ENCODE measurements at places on chromosomes 7 and 10.

DNA sequence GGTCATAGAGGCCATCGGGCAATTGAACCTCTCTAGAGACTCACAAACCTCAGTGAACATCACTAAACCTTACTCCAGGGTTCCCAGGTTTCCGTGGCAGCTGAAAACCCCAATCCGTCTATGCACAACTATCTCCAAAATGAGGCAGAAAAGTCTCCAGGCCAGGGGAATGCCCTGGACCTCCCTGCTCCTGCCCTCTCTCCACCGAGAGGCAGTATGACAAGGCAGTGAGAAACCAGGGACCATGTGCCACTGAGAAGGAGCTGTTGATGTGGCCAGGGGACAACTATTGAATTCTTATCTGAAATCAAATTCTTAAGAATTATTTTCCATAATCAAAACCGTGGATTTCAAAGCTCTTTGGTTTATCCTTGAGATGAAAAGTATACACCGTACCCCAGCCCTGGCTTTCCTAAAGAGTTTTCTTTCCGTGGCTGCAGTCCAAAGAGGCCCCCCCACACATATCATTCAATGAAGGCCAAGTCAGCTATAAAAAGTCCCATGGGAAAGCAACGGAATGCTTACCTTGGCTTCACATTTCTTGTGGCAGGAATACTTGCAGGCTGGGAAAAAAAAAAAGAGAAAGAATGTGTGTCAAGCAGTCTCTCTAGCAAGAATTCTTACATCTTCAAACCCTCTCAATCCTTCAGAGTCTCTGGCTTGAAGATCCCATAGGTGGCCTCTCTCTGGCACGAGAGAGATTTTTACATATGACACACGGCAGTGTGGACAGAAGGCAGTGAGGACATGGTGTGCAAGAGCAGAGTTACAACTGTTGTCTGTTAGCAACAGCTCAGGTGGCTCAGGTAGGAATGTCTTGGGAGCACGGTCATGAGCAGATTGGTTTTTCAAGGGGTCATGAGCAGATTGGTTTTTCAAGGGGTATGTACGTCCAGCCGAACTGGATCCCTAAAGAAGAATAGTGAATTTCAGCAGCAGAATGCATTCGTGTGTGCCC, 75.2 kb downstream of the TNS3 start:
- DNase-seq: no peak

GRCh38 chr10:80070057-80070456, 8.4 kb upstream of the TMEM254 start:
- no peak for DNase-seq

DNA sequence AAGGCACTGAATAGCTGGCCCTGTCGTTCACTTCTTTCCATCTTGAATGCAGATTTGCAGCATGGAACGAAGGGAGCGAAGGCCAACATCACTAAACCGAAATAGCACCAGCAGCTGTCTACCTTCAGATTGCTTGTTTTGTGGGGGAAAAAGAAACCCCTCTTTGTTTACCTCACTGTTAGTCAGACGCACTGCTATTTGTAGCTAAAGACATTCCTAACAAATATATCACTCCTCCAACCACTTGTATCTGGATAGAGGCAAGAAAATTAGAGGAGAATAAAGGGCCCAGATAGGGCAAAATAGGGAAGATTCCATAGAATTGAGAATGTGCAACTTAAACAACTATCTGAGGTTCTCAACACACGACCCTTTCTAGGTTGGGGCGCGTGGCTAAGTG, 26.5 kb downstream of the ANK3 start:
- no peak for DNase-seq

GRCh38 chr7:90629297-90629918, 33.3 kb downstream of the CDK14 start:
- no peak for DNase-seq

DNA sequence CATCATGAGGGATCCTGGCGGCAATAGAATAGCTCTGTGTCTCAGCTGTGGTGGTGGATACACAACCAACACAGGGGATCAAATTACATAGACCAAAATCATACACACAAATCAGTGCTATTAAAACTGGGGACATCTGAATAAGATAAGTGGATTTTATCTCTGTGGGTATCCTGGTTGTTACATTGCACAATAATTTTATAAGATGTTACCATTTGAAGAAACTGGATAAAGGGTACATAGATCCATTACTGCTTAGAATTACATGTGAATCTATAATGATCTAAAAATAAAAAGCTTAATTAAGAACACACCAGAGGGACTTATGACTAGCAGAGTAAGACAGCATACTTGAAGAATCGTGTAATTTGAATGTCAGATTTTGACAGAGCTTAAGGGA, 8.2 kb upstream of the FAM3C start:
- DNase-seq: no peak

GRCh38 chr10:34722404-34722803, 92.7 kb downstream of the PARD3 start:
- DNase-seq: no peak

- DNase-seq: no peak
Measured at GRCh38 chr10:27601503-27601902, 97.4 kb downstream of the RAB18 start.

- DNase-seq: no peak
Measured at GRCh38 chr7:121138262-121138933, 149.9 kb downstream of the CPED1 start.

DNA sequence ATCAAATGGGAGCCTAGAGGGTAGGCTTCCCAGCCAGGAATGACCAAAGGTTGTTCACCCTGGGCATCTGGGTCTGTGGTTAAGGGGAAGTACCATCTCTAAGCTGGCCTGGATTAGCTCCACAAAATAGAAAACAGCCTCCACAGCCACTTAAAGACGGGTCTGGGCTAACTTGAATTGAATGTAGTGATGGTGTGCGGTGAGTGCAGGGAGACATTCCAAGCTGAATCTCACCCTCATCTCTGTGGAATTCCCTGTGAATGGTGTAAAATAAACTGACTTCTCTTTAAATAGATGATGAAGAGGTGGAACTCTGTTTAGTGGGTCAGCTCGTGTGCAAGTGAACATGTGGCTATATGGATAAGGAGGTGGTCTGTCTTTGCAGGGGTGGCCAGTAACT, 251.0 kb downstream of the DYNC1I1 start:
- no peak for DNase-seq

GRCh38 chr10:93422118-93422517, 60.0 kb downstream of the MYOF start:
- no peak for DNase-seq

DNA sequence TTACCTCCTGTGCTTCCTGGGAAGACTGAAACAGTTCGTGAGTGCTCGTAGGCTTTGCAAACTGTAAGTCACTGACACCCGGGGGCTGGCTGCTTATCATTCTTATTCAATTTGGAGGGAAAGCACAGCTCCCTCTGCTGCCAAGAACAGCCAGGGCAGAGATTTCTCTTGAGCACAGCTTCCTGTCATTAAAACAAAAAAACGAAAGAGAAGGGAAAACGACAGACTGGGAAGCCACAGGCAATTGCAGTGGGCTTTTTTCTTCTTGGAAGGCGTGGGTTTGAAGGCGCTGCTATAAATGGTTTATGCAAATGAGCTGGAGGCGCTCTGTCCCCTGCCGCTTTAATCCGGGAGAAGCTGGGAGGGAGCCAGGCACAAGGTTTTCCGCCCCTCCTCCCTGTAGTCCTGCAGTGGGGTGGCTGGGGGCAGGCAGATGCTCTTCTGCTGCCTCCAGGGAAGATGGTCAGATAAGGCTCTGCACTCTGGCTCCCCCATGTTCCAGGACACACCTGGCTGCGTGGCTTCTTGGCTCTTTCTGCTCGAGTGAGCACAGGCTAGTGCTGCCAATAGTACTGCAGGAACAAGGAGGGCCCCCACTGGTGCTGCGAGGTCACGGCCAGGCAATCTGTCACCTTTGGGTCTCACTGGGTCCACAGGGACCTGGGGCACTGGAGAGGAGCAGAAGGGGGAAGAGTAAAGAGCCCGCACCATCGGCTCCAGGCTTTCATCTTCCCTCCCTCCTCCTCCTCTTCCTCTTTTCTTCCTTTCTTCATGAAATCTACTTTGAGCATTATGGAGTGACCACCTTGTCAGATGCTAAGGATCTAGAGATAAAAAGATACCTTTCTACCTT, 49.5 kb downstream of the NEURL1 start:
- DNase-seq: no peak

DNA sequence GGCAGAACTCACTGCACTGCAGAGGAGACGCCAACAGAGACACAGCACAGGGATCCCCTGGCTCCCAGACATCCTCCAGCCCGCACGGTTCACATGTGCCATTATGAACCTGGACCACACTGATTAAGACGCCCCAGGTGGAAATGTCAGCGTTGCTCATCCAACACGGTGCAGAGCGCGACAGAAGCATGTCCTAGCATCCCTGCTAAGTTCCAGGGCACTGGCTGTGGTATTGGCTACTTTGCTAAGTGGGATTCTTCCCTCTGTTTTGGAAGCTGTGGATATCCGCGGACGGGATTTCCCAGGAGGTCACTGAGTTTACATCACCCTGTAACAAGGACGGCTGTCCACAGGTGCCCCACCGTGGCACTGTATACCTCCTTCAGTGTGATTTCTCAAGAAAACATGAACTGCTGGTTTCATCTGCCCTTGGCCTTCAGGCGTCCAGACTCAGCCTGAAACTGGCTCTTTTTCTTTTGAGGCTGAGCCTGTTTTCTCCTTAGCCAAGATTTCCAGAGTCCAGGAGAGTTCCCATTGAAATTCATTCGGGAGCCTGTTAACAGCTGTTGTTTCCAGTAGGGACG, 324.0 kb downstream of the WDR37 start:
- DNase-seq: no peak

DNA sequence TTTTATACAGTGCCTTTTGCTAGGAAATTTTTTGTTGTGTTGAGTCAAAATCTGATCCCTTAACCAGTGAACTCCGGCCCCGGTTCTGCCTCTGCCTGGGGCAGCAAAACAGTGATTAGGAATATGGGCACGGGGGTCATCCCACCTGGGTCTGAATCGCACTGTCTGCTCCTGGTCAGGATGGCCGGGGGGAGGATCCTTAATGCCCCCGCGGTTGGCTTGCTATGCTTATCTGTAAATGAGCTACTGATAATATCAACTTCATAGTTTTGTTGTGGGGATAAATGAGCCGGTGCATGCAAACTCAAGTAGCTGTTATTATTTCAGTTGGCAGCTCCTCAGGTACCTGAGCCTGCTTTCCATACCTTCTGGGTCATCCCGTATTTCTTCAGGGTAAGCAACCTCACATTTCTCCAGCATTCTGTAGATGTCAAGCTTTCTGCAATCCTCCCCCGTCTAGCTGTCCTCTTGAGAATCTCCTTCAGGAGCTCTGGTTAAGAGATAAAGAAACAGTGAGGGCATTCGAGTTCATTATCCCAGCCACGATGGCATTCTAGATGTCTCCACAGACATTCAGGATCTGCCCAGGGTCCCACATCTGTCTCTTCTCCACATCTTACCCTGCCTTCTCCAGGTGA, 592.2 kb downstream of the SDK1 start:
- no peak for DNase-seq

DNA sequence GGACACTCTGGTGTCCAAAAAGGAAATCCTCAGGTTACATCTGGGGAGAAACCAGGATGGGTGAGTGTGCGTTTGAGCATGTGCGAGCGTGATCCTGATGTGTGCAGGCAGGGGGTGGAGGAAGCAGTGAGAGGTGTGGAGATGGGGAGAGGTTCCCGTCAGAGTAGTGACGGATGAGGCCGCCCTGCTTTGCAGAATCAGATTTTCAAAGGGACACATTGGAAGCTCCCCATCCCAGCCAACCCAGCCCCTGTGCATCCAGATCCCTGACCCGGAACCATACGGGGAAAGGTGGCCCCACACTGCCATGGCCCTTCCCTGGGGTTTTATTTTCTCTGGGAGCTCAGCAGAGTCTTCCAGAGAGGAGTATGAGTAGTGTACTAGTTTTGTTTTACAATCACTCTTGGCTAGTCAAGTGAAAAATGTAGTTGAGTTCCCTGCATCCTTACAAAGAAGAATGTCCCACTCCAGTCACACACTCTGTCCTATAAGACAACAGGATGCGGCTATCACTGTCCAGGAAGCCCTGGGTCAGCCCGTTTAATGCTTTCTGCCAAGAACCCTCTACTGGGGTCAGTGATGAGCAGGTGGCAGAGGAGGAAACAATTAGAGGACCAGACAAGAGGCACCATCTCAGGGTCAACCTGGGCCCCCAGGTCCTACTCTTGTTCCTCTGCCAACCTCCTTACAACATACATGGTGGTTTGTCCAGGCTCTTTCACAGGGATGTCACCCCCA, 46.8 kb upstream of the PDLIM1 start:
- DNase-seq: no peak

GRCh38 chr10:31509989-31510388, 191.0 kb downstream of the ZEB1 start:
- no peak for DNase-seq

DNA sequence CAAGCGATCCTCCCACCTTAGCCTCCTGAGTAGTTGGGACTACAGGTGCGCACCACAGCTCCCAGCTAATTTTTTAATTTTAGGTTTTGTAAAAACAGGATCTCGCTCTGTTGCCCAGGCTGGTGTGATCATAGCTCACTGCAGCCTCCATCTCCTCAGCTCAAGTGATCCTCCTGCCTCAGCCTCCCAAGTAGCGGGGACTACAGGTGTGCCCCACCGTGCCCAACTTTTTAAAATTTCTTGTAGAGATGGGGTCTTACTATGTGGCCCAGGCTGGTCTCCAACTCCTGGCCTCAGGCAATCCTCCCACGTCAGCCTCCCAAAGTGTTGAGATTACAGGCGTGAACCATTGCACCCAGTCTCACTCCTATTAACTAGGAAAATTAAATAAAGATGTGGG, 7.5 kb downstream of the TMEM225B start:
- no peak for DNase-seq

- no peak for DNase-seq
Measured at GRCh38 chr10:18647945-18648344, 3.4 kb downstream of the NSUN6 start.

GRCh38 chr7:105028004-105028403, 14.0 kb downstream of the KMT2E start:
- DNase-seq: no peak

DNA sequence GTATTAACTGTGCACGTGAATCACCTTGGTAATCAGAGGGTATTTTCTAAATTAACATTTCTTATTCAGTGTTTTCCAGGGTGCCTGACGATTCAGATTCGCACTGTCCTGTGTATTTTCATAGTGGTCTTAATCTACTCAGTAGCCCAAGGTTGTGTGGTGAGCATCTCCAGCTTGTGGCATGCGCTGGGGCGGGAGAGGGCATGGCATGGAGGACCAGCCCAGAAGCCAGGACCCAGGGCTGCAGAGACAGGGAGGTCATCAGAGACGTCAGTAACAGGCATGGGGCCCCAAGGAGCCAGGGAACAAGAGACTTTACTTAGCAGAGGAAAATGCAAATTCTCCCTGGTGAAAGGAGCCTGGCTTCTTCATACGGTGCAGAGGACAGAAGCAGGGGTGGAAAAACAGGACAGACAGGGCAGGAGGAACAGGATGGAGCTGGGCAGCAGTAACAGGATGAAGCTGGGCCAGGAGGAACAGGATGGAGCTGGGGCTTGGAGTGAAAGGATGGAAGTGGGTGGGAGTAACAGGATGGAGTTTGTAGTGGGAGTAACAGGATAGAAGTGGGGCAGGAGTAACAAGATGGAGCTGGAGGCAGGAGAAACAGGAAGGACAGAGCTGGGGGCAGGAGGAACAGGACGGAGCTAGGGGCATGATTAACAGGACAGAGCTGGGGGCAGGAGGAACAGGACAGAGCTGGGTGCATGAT, 110.9 kb downstream of the ADCY1 start:
- no peak for DNase-seq

GRCh38 chr7:137664846-137665245, 181.9 kb downstream of the DGKI start:
- no peak for DNase-seq

- no peak for DNase-seq
Measured at GRCh38 chr10:49605216-49605938, 4.7 kb upstream of the SLC18A3 start.

- no peak for DNase-seq
Measured at GRCh38 chr7:115230882-115231571, 309.1 kb downstream of the MDFIC start.

- no peak for DNase-seq
Measured at GRCh38 chr7:127771707-127772106, 119.7 kb downstream of the SND1 start.
